ENCODE measurements at places on chromosomes 2 and 18.

DNA sequence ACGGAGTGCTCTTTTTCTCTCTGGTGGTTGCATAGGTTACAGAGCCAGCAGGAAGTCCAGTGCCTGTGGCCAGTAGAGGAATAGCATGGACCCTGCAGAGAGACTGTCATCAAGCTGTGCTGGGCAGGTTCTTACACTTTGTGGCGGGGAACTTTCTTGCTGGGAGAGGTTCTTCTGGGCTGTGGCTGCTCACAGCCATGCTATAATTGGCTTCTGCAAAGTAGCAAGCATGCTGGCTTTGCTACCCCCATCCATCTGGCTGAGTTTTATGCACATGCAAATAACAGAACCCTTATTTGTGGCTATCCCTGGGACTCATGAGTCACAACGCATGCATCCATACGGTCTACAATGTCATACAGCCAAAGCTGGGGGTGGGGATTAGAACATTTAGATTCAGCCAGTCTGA, 68.9 kb downstream of the PLCL1 start:
- DNase-seq: no peak

DNA sequence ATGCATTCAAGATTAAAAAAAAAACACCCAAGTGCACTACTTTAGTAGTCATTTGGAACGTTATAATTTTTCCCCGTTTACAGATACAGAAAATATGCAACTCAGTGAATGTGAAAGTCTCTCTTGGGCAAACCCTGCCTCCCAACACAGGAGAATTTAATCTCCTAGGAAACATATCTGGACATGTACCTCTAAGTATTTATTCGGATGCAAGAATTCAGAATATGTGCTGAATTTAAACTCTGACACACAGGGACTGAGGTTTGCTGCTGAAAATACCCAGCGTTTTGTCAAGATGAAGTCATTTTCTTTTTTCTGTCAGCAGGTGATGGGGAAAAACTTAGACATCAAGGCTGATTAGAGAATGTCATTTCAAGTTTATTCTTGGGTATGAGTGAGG, 105.4 kb downstream of the ACKR3 start:
- DNase-seq: no peak

DNA sequence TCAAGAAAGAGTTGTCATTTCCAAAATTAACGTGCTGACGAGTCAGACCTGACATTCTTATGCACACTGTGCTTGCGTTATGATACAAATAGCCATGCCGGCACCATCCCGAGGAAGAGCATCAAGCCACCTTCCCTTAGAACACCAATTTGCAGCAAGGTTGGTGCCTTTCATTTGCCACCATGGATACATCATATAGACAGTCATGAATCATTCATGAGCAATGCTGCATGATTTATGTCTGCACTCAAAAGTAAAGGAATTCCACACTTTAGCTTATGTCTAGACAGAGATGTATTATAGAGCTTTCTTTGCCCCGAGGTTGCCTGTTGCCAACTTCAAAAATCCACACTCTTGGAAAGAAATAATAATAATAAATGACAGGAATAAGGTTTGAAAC, 166.9 kb downstream of the VWC2L start:
- DNase-seq: no peak

- no peak for DNase-seq
These were observed 1399.8 kb upstream of the ACVR2A start for GRCh38 chr2:146444987-146445386.

GRCh38 chr2:218783688-218784087, 1.7 kb downstream of the CYP27A1 start:
- DNase-seq: no peak

Measured in MM.1S (cell line).